ENCODE measurements at places on chromosomes 1 and 21.

GRCh38 chr1:114113411-114114184, 40.1 kb downstream of the SYT6 start:
- DNase-seq = no peak

- peak; percentile 31 for DNase-seq
Measured at GRCh38 chr1:6348511-6349191, 44.9 kb downstream of the ACOT7 start.

DNA sequence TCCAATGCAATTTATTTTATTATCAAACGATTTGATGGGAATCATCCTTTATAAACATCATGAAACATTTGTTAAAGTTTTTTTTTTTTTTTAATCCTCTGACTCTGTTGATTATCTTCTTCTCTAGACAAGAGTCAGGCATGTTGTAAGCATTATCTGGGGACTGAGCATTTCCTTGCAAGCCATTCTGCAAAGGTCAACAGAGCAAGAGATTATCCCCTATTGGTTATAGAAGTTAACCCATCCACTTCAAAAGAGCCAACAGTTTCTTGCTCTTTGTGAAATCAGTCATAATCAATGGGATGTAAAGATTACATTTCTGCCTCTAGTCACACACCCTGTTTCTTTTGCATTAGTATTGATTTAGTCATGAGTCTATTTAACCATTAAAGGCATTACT, 368.8 kb upstream of the ADGRL4 start:
- DNase-seq = no peak

DNA sequence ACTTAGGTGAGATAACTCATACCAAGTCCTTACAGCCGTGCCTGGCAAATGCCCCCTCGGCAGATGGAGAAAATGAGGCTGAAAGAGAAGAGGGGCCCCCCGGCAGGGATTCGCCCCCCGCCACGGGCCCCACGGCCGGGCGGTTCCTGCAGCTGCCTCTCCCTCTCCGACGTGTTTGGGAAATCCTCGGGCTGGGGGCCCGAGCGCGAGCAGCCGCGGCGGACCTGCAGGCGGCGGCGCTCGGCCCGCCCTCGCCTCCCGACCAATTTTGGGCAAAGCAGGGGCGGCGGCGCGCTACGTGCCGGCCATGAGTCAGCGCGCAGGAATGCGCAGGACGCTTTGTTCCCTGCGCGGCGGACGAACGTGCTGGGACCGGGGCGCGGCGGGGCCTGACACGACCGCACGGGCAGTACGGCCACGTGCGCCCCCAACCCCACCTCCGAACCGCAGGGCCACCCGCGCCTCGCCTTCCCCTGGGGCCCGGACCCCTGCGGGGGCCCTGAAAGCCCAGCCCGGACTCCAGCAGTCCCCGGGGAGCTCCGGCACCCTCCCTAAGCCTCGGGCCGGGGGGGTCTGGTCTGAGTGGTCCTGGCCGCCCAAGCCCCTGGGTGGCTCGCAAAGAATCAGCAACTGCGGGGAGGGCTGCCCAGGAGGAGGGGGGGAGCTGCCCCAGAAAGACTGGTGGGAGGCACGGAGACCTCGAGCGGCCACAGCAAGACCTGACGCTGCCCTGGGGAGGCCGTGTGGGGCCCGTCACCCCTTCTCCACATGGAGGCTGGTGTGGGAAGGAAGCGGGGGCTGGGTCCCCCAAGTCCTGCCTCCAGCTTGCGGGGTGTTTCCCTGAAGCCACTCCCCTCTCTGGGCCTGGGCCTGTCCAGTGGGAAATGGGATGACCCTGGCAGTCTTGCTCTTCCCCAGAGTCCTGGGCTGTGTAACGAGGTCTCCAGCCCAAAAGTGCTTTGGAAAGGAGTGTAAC, 11.9 kb upstream of the EDN2 start:
- DNase-seq = no peak

- no peak for DNase-seq
Measured at GRCh38 chr21:34075091-34075425, 1.7 kb downstream of the MRPS6 start.

DNA sequence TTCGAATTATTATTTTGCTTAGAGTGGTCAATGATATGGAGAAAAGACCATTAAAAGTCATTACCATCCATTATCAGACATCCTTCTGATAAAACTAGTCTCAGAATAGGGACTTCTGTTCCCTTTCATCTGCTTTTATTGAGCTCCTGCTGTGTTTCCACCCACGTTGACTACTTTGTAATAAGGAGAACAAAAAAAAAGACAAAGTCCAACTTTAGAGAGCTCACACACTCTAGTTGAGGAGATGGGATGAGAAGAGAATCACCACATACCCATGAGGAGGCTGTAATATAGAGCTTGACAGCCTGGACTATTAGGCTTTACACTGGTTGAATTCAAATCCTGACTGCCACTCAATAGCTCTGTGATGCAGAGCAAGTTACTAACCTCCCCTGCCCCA, 27.8 kb upstream of the ALDH9A1 start:
- no peak for DNase-seq

DNA sequence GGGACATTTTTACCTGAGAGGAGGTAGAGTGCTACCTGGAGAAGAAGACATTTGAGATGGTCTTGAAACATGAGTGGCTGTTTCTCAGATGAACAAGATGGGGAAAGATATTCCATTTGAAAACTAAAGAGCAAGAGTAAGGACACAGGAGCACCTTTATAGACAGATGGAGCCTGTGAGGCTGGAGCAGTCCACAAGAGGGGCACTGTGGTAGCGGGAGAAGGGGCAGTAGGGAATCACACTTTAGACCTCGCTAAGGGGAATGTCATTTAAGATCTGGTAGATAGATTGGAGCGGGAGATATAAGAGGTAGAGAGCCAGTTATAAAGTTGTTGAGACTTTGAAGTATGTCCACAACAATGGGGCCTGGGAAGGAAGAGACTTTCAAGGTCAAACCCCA, 23.4 kb downstream of the DYNLT5 start:
- no peak for DNase-seq

- no peak for DNase-seq
Measured at GRCh38 chr1:165696625-165697100, 1.7 kb downstream of the ALDH9A1 start.

DNA sequence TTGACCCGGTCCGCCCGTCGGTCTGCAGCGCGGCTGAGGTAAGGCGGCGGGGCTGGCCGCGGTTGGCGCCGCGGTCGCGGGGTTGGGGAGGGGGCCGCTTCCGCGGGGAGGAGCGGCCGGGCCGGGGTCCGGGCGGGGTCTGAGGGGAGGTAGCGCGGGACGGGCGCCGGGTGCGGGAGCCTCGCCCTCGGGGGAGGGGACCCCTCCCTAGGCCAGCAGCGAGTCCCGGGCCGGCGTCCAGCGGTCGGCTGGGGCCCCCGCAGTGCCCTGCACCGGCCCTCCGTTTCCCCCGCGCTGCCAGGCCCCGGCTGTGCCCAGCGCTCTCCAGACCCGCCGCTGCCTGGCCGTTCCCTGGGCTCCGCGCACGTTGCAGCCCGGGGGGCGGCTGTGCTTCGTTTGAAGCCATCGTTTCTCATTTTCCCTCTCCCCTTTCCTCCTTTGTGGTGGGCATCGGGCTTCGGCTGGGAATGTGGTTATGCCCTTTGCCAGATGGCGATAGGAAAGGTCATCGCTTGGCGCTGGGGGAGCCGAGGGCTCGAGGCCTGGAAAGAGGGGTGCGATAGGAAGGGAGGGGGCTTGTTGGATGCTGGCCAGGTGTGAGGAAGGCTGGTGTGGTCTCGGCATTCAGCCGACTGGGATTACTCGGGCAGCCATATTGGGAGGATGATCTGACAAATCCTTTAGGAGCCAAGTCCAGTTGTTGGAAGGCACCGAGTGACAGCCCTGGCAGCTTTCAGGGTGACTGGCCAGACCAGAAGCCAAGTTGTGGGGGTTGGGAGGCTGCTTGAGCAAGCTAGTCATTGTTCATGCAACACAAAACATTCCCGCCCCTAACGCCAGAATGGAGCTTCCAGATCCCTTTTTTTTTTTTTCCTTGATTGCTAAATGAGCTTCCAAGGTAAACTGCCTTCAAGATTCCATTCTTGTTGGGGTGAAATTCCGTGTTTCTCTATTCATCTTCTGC, 753 bp downstream of the KIF1B start:
- no peak for DNase-seq

GRCh38 chr1:160154790-160155189, 3.4 kb downstream of the ATP1A4 start:
- DNase-seq = no peak

DNA sequence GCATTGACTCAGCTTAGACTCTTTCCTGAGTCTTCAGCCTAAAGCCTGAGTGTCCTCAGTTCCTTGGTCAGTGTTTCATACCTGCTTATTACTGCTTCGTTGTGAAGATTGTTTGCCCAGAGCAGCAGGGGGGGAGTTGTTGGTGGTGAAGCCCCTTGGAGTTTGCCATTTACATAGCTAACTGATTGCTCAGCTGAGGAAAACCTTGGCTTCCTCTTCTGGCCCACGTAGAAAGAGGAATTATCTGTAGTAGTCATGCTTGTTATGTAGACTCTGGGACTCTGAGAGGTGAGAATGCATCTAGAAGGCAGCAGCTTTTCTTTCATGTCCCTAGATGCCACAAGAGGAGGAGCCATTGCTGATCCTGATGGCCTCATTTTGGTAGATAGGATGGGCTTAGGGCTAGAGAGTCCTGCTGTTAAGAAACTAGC, 125.9 kb downstream of the MAST2 start:
- no peak for DNase-seq

GRCh38 chr1:42385283-42385682, 4.7 kb downstream of the RIMKLA start:
- DNase-seq = no peak

- DNase-seq = no peak
Measured at GRCh38 chr21:41821756-41822431, 55.0 kb upstream of the RIPK4 start.

DNA sequence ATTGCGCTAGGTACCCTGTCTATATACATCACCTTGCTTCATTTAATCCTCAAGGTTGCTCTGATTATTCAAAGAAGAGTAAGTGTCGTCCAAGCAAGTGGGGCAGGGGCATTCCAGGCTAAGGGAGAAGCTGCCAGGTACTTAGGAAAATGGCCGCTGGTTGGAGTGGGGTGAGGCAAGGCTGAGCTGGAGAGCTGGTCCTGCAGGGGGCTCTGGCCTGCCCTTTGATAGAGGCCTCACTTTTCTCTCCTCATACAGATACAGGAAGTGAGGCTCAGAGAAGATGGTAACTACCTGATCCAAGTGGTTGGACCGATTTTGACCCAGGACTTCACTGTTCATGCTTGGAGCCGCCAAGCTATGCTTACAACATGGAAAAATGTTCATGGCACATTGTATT, 86.9 kb upstream of the ZBTB40 start:
- DNase-seq = no peak

DNA sequence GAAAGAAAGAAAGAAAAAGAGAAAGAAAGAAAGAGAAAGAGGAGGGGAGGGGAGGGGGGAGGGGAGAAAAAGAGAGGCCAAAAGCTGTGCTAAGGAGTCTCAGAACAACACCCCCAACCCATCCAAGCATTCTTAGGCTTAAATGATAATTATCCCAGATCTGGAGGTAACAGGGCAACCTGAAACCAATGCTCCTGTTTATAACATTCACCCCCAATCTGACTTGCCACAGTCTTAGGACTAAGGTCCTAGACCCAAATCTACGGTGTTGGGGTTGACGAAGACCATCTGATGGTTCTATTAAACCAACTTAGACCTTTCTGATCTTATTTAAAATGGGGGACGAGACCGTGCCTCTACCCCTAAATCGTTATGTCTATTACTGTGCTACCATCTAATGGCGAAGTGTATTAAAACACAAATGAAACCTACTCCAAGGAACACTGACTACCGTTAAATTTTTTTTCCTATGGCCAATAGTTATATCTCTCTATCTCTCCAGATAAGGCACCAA, 119.3 kb upstream of the CDC42BPA start:
- DNase-seq = no peak

DNA sequence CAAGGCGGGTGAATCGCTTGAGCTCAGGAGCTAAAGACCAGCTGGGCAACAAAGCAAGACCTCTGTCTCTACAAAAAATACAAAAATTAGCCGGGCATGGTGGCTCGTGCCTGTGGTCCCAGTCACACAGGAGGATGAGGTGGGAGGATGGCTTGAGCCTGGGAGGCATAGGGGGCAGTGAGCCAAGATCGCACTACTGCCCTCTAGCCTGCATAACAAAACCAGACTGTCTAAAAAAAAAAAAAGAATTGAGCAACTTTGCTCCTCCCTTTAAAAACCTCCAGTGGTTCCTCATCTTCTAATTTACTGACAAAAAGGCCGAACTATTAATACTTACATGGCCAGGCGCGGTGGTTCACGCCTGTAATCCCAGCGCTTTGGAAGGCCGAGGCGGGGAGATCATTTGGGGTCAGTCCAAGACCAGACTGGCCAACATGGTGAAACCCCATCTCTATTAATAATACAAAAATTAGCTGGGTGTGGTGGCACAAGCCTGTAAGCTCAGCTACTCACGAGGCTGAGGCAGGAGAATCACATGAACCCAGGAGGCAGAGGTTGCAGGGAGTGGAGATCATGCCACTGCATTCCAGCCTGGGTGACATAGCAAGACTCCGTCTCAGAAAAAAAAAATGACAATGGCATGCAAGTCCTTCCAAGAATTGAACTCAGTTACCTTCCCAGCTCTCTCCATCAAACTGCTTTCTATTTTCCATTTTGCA, 4.4 kb downstream of the ACBD3 start:
- no peak for DNase-seq

DNA sequence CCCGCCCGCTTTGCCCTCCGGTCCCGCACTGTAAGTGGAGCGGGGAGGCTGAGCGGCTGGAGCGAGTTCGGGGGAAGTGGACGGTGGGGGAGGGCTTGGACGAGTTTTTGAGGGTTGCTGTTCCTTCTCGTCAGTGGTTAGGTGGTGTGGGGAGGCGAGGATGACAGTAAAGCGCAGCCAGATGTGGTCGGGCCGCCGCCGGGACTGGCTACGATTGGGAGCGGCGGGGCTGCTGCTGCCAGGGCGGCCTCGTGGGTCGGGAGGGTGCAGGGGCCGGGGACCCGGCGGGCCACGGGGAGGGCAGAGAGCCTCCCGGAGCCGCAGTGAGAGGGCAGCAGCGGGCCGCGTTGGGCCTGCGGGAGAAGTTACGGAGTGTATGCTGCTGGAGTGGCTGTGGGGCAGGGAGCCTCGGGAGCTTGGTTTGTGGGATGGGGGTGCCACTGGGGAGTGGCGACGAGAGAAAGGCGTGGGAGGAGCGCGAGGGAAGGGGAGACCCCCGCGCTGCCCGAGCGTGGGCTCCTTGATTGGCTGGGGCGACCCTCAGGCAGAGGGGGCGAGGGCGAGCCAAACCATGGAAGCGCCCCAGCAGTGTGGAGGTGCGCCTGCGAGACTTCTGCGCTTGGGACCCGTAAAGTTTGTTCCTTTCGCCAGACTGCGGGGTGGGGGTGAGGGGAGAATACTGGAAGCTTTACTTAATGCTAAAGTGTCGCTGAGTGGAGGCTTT, 2.1 kb downstream of the ADGRL2 start:
- no peak for DNase-seq

DNA sequence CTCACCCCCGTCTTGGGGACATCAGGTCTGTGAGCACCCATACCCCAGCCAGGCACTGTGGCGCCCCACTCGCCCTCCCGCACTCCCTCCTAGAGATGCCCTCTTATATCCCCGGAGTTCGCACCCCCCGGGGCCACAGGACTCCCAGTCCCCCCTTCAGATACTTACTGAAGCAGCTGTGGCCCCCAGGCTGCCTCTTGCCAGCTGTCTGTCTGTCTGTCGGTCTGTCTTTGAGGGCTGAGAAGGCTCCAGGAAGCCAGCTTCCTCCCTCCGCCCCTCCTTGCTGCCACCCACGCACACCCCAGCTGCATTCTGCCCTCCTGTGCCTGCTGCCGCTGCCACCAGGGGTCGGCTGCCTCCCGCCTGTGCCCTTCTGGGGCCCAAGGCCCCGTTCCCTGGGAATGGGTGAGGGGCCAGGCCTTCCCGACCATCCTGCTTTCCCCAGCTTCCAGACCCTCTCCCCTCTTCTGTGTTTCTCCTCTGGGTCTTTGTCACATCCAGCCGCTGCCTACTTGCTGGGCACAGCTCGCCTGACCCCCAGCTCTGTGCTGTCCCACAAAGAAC, at the start of gene PTPN7:
PTPN7 (minus strand) TSS at position 226 of the 564 bp plus-strand sequence. CDS start 1,200 bp downstream, outside the sequence.
- peak; percentile 73 for DNase-seq

All from stimulated activated CD8-positive, alpha-beta memory T cell treated with anti-CD3 and anti-CD28 coated beads, Interleukin-15, amount 100 ng/mL, for 4 hours (primary cell).